GM12878 (cell line): ENCODE measurements at places on chromosomes 1 and 21. TPM values are rescaled to one million over a fixed set of nuclear protein-coding genes. Genes with fewer than 3 reads are reported as not detected.

GRCh38 chr1:169999331-169999741, 75.2 kb downstream of the KIFAP3 start:
- no peaks in the 10 kb centered on the region for H3K4me1 ChIP-seq
- H3K27ac ChIP-seq = no peak overlapping the region
- no peaks in the 10 kb centered on the region; the same call in 1 of the 2 replicates for H3K36me3 ChIP-seq
- H3K27me3 ChIP-seq = no peaks in the 10 kb centered on the region
- no peak for DNase-seq
- no peak overlapping the region for H3K4me3 ChIP-seq

Gene DDX59
- 19.5 and 20.4 TPM in 2 replicates for polyA plus RNA-seq

- DNase-seq = no peak
- no peak overlapping the region for H3K4me3 ChIP-seq
- no peaks in the 10 kb centered on the region for H3K27me3 ChIP-seq
Observed at GRCh38 chr1:160436966-160437365, 36.6 kb downstream of the VANGL2 start.

DNA sequence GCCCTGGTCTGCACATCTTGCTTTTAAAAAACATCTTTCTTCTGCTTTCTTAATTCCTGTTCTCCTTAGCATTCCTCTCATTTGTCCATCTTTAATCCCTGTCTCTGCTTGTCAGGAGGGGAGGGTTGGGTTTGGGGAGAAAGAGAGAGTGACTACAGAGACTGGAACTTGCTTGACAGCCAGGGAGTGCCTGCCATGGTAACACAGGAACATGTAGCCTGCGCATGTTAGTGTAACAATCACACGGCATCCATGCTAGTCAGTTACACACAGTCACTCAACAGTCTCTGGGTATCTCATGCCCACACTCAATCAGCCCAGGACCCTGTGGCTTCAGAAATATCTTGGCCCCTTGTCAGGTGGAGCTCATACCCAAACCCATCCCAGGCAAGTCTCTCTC, 818 bp upstream of the TFAP2E start:
- H3K4me1 ChIP-seq = peaks cover 5% of the 10 kb centered on the region; the same call in 1 of the 2 replicates
- H3K4me3 ChIP-seq = no peak overlapping the region
- H3K27me3 ChIP-seq = no peaks in the 10 kb centered on the region; the same call in 1 of the 2 replicates
- H3K27ac ChIP-seq = no peak overlapping the region

GRCh38 chr1:205356440-205357139, at the start of gene KLHDC8A:
Gene KLHDC8A, minus strand, starts transcription at chr1:205356922. Its CDS starts 13,318 bp downstream, at chr1:205343604.
- no peaks in the 10 kb centered on the region for H3K36me3 ChIP-seq
- no peak within 1 kb of the TSS for H3K27ac ChIP-seq
- DNase-seq = no peak
- H3K4me3 ChIP-seq = no peak within 1 kb of the TSS
- no peaks in the 10 kb centered on the region for H3K4me1 ChIP-seq
- peaks cover 4% of the 10 kb centered on the region; the same call in 1 of the 2 replicates for H3K27me3 ChIP-seq

Gene SELENBP1
- polyA plus RNA-seq = not detected in 2 replicates

GRCh38 chr21:36892201-36892600, 74.3 kb downstream of the HLCS start:
- no peaks in the 10 kb centered on the region for H3K36me3 ChIP-seq
- H3K27ac ChIP-seq = no peak overlapping the region
- H3K27me3 ChIP-seq = no peaks in the 10 kb centered on the region
- H3K4me3 ChIP-seq = no peak overlapping the region

DNA sequence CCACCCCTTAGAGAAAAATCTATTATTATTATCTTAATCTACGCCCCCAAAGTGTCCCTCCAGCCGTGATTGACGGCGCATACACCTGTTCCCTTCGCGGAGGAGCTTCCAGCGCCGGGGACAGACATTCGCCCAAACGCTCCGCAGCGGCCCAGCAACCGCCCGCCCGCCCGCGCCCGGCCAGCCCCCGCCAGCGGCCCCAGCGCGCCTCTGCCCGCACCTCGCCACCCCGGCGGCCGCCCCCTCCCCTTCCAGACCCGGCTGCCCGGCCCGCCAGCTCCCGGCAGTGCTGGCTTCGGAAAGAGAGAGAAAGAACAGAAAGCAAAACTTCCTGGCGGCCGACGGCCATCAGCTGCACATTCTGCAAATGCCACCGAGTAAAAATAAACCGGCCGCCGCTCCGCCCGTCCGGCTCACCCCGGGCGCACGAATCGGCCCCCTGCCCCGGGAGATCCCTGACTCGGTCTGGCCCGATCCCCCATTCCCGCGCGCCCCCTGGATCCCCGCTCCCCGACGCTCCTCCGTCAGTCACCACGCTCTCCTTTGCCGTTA, 1.6 kb downstream of the CASZ1 start:
- no peaks in the 10 kb centered on the region for H3K36me3 ChIP-seq
- no peak for DNase-seq
- peak overlapping the region; percentile 22; the same call in 1 of the 2 replicates for H3K4me3 ChIP-seq
- H3K27me3 ChIP-seq = peaks cover 13% of the 10 kb centered on the region
- H3K4me1 ChIP-seq = no peaks in the 10 kb centered on the region; the same call in 1 of the 2 replicates
- no peak overlapping the region for H3K27ac ChIP-seq

Gene KIF2C
- polyA plus RNA-seq = 104 and 107 TPM in 2 replicates

Gene ENAH
- polyA plus RNA-seq = 0.11 and 0.12 TPM in 2 replicates

GRCh38 chr1:199937661-199938060, 89.8 kb upstream of the NR5A2 start:
- no peak overlapping the region for H3K4me3 ChIP-seq
- H3K36me3 ChIP-seq = no peaks in the 10 kb centered on the region
- H3K4me1 ChIP-seq = no peaks in the 10 kb centered on the region

GRCh38 chr21:43763901-43764523, 12.1 kb downstream of the CSTB start:
- H3K36me3 ChIP-seq = no peaks in the 10 kb centered on the region; the same call in 1 of the 2 replicates
- no peak overlapping the region for H3K27ac ChIP-seq
- H3K4me3 ChIP-seq = no peak overlapping the region
- no peaks in the 10 kb centered on the region for H3K27me3 ChIP-seq

GRCh38 chr21:36700295-36700970, 1.5 kb downstream of the SIM2 start:
- no peak for DNase-seq
- H3K4me3 ChIP-seq = no peak overlapping the region
- H3K27ac ChIP-seq = no peak overlapping the region

DNA sequence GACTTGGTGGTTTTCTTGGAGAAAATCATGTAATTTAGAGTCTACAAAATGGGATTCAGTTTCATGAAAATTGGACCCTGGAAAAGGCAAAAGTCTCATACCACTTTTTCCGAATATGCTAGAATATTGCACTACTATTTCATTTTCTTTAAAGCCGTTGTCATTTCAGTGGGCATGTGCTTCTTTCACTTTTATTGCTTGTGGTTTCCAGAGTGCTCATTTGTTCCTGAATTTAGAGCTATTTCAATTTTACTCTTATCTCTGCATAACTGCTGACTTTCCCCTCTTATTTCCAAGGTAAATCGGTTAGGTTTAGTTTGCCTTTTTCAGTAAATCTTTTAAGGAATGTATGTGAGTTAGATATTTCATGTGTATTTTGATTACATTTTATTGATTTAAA, 11.6 kb downstream of the HHAT start:
- H3K36me3 ChIP-seq = no peaks in the 10 kb centered on the region
- H3K27ac ChIP-seq = no peak overlapping the region
- H3K4me1 ChIP-seq = peaks cover 19% of the 10 kb centered on the region
- no peak for DNase-seq
- no peaks in the 10 kb centered on the region for H3K27me3 ChIP-seq

GRCh38 chr1:237562242-237562823, 328.4 kb downstream of the ZP4 start:
- no peaks in the 10 kb centered on the region for H3K4me1 ChIP-seq
- H3K27ac ChIP-seq = no peak overlapping the region
- H3K27me3 ChIP-seq = no peaks in the 10 kb centered on the region
- DNase-seq = peak; percentile 4

GRCh38 chr1:86938855-86939254, 24.4 kb downstream of the HS2ST1 start:
- H3K36me3 ChIP-seq = no peaks in the 10 kb centered on the region
- H3K27ac ChIP-seq = no peak overlapping the region
- no peaks in the 10 kb centered on the region for H3K4me1 ChIP-seq
- no peak overlapping the region for H3K4me3 ChIP-seq

Gene KRTAP11-1
- polyA plus RNA-seq = not detected in 2 replicates

Gene CA6
- not detected in 2 replicates for polyA plus RNA-seq
